Aorta (tissue), 5 donors: ENCODE measurements at places on chromosomes 1 and 21. TPM values are rescaled to one million over a fixed set of nuclear protein-coding genes. Genes with fewer than 3 reads are reported as not detected.

The CRB1 gene
- 0.16 TPM for total RNA-seq

- H3K27me3 ChIP-seq: no peaks in the 10 kb centered on the region
- H3K27ac ChIP-seq: no peak overlapping the region
- H3K36me3 ChIP-seq: no peaks in the 10 kb centered on the region
- no peak overlapping the region for H3K4me3 ChIP-seq
- no peak for DNase-seq
Observed at GRCh38 chr1:66246351-66247269, 287.3 kb upstream of the SGIP1 start.

DNA sequence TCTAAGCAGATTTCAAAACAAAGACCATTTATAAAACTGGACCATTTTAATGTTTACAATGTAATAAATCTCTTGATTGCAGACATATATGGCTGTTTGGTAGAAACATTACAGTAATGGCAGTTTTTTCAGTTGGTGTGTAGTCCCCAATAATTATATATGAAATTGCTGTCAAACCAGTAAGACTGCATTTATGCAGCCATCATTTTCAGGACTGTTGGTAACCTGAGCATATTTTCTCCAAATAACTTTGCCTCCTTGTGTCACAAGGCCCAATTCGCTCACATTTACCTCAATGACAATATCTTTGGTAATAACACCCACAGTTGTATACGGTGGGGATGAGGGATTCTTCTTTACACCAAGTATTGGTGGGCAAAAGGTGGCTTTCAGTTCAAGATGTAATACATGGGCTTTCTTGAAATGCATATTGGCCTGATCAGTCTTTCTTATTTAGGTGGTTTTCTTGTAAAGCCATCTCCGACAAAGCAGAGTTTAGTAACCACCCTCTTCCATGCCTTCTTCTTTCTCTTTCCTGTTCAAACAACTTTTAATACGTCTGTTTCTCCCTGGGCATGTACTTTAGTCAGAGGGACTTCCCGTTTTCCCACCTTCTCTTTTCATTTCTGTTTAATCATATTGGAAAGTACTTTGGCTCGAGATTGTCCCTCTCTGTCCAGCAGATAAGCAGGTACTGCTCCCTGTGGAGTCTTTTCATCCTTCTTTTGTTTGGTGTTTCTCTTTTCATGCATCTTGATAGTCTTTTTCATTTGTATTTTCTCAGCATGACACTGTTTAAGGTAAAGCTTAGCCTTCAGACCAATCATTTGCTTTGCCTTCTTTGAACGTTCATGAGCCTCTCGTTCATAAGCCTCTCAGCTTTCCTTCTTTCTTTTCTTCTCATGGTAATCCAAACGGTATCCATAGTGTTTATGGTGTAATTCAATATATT, 30.4 kb downstream of the ATP2B4 start:
- no peak overlapping the region for H3K4me3 ChIP-seq
- H3K27me3 ChIP-seq: no peaks in the 10 kb centered on the region
- DNase-seq: no peak
- H3K27ac ChIP-seq: no peak overlapping the region
- H3K4me1 ChIP-seq: peaks cover 2% of the 10 kb centered on the region

DNA sequence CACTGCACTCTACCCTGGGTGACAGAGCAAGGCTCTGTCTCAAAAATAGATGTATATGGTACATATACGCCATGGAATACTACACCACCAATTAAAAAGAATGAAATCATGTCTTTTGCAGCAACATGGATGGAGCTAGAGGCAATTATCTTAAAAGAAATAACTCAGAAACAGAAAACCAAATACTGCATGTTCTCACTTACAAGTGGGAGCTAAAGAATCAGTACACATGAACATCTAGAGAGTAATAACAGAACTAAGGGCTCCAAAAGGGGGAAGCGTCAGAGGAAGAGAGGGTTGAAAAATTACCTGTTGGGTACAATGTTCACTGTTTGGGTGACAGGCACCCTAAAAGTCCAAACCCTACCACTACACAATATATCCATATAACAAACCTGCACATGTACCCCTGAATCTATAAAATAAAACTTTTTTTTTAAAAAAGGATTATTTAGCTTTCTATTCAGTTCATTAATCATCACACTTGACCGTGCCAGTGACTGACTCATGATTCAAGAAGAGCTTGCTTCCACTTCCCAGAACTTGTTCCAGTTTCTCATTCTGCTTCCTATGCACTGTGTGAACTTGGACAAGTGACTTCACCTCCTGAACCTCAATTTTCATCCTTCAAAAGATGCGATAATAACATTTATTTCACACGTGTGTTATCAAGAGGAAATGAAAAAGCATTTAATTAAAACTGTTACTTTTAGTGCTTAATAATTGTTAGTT, 109.6 kb downstream of the PLPP3 start:
- no peak overlapping the region for H3K27ac ChIP-seq
- H3K4me3 ChIP-seq: no peak overlapping the region
- H3K27me3 ChIP-seq: no peaks in the 10 kb centered on the region
- H3K36me3 ChIP-seq: no peaks in the 10 kb centered on the region
- H3K4me1 ChIP-seq: peaks cover 2% of the 10 kb centered on the region
- DNase-seq: no peak

GRCh38 chr1:103267266-103267665, 158.9 kb upstream of the COL11A1 start:
- H3K36me3 ChIP-seq: no peaks in the 10 kb centered on the region
- no peaks in the 10 kb centered on the region for H3K4me1 ChIP-seq
- H3K27ac ChIP-seq: no peak overlapping the region
- H3K4me3 ChIP-seq: no peak overlapping the region
- no peaks in the 10 kb centered on the region for H3K27me3 ChIP-seq
- DNase-seq: no peak
